GM20000 (cell line): ENCODE measurements at places on chromosomes 12 and 14.

GRCh38 chr14:94921882-94922585 is 152.1 kb upstream of the GSC start:
- DNase-seq = no peak

- DNase-seq = peak; percentile 86
Measured at GRCh38 chr14:24367514-24368211, at the start of gene NFATC4. NFATC4 (plus strand) TSS chr14:24368184; CDS start chr14:24368341, 157 bp downstream.

DNA sequence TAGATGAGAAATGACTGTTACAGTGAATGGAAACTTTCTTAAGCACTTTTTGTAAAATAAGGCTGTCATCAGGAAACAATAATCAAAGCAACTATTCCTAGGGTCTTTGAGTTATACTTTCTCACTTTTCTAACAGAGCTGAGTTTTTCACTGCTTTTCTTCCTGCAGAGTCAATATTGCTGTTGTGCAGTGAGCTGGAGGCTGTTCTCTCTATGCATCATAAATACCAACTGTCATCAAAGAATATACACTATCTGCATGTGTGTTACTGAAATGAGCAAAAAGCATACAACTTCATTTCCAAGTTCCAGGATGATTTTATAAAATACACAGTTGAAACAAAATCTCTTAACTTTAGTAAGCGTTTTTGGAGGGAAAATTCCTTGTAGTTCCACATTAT is 110.4 kb upstream of the CPSF6 start:
- no peak for DNase-seq

GRCh38 chr12:11758087-11758486 is 108.6 kb downstream of the ETV6 start:
- no peak for DNase-seq

DNA sequence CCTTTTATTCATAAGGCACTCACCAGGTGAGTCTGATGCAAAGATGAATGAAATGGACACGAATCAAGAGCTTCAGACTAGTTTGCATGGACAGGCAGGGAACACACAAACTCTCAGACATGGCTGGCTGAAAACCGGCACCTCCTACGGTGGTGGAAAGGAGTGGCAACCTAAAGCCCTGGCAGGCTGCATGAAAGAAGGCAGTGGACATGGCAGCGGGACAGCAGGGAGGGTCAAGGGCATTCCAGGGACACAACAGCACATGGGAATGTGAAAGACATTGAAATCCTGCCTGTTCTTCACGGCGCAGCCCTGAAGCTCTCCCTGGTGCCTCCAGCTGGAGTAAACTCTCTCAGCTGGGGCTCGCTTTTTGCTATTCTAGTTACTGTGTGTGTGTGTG is 16.6 kb upstream of the LRTM2 start:
- DNase-seq = no peak

GRCh38 chr12:50241178-50241577 is 42.1 kb downstream of the LIMA1 start:
- no peak for DNase-seq

GRCh38 chr12:122381021-122381420 is 41.4 kb downstream of the CLIP1 start:
- no peak for DNase-seq

GRCh38 chr12:48882315-48882687 is 16.6 kb upstream of the RND1 start:
- DNase-seq = no peak

- DNase-seq = no peak
Measured at GRCh38 chr12:57199191-57199590, 17.4 kb upstream of the NXPH4 start.

- no peak for DNase-seq
Measured at GRCh38 chr12:26157001-26157400, 32.2 kb upstream of the BHLHE41 start.

- DNase-seq = no peak
Measured at GRCh38 chr12:63163541-63163940, 12.5 kb upstream of the AVPR1A start.

- DNase-seq = no peak
Measured at GRCh38 chr12:15848606-15849005, 33.6 kb upstream of the STRAP start.

GRCh38 chr12:194276-194675 is 19.7 kb downstream of the SLC6A12 start:
- no peak for DNase-seq

DNA sequence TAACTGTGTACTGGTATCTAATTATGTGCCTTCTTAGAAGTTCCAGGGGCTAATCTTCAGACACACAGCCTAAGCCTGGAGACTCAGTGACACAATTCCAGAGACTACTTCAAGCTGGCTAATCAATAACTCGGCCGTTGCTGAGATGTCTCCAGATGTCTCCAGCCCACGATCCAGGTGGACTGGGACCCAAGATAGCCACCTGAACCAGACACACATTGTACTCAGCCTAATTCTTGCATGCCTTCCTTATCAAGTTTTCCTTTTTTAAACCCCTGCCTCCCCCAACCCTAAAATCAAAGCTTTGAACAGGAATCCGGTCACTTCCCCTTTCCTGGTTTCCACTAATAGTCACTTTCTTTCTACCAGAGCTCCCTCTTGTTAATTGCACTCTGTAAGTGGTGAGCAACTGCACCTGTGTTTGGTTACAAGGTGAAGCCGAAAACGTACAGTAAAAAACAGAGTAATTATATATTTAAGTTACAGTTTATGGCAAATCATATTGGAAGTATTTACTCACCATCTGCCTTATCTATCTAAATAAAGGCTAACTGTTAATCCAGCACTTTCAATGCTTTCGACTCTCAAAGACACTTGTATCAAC is 39.8 kb upstream of the PTGDR start:
- no peak for DNase-seq

GRCh38 chr12:52081263-52081733 is 1.8 kb downstream of the SMIM41 start:
- DNase-seq = peak; percentile 79

- DNase-seq = no peak
Measured at GRCh38 chr12:12441429-12441807, 84.5 kb downstream of the BORCS5 start.

GRCh38 chr12:41310367-41310766 is 122.2 kb downstream of the PDZRN4 start:
- DNase-seq = no peak

DNA sequence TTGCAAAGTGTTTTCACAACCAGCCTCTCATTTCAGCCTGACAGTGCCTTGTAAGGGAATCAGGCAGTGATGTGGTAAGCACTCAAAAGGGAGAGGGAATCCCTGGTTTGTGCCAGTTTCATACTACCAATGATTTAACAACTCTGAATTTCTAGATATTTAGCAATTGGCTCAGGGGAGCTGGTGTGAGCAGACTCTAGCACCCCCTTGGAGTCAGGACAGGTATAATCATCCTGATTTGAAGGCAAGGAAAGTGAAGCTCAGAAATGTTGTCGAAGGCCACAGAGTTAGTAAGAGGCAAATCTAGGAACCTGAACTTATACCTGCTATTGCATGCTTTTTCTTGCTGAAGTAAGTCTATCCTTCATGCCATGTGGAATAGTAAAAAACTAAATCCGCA is 63.1 kb upstream of the DACT1 start:
- DNase-seq = no peak

DNA sequence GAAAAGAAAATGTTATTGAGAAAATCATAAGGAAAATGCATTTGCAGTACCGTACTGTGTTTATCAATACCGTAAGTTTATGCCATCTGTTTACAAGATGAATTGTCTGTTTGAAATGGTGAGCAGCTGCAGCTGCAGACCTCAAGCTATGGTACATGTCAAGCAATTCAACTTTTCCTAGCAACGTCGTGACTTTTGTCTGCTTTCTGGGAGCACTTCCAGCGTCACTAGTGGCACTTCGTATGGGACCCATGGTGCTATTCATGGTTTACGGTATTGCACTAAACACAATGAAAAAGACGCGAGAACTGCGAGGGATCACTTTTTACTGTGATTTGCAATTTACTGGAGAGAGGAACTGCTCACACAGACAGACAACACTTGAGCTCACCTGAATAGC is 160.8 kb downstream of the UNC79 start:
- no peak for DNase-seq

- no peak for DNase-seq
Measured at GRCh38 chr12:26744697-26745440, 88.1 kb downstream of the ITPR2 start.

- no peak for DNase-seq
Measured at GRCh38 chr14:23355871-23356435, 3.3 kb upstream of the SLC22A17 start.

GRCh38 chr12:33587784-33588712 is 148.4 kb upstream of the SYT10 start:
- DNase-seq = peak; percentile 10

- DNase-seq = no peak
Measured at GRCh38 chr12:116339062-116339461, 61.6 kb upstream of the MED13L start.

DNA sequence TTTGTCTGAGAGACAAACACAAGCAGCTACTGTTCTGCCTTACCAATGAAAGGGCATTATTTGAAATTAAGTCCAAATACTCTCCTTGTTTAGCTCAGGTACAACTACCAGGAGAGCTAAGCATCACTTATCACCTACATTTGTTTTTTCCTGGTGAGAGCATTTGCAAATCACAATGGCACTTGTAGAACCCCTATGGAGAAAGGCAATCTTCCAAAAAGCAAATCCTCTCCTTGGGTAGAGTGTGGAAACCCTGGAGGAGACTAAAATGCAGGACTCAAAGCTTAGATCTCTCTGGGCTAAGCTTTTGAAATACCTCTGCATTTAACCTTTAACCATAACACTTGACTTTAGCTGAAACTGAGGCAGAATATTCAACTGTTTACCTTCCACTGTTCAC is 20.8 kb downstream of the GTSF1 start:
- DNase-seq = no peak

- DNase-seq = no peak
Measured at GRCh38 chr14:100092832-100093231, 27.6 kb downstream of the EVL start.

DNA sequence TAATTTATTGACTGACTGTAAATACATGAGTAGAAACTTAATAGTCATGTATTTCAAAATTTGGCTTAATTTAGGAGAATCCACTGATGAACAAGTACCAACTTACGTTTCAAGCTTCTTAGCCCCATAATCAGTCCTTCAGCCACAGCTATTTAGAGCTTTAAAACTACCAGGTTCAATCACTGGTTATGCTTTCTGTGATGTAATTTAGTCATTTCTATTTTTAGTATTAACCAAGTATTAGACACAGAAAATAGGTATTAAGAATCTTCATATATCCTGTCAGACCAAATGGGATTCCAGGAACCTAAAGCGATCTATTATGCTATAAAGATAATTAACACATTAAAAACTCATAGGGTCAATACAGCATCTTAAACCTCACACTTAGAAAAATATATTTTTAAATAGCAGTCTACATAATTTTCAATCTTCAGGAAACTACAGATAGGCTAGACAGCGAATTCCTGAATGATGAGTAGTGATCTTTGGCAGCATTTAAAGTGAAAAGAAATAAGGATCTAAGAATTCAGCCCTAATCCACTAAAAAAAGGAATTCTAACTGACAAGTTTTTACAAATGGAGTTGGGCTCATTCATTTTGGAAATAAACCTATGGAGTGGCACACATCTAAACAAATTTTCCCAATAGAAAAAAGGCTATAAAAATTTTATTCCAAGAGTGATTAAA is 51.5 kb downstream of the ZC3H14 start:
- peak; percentile 19 for DNase-seq

DNA sequence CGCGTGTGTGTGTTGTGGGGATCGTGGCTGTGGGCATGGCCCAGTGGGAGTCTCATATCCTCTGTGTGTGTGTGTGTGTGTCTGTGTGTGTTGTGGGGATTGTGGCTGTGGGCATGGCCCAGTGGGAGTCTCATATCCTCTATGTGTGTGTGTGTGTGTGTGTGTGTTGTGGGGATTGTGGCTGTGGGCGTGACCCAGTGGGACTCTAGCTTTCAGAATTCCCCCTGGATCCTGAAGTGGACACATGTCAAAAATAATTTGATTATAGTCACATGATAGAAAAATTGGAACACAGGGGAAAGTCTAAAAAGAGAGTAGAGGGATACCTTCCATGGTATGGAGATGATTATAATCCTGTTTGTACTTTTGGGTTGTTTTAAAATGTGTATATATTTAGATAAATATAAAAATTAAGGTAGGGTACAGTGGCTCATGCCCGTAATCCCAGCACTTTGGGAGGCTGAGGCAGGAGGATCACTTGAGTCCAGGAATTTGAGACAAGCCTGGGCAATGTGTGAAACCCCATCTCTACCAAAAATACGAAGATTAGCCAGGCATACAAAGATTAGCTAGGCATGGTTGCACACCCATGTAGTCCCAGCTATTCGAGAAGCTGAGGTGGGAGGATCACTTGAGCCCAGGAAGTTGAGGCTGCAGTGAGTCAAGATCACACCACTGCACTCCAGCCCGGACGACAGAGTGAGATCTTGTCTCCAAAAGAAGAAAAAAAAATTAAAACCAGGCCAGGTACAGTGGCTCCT is 11.0 kb downstream of the PAPLN start:
- no peak for DNase-seq

DNA sequence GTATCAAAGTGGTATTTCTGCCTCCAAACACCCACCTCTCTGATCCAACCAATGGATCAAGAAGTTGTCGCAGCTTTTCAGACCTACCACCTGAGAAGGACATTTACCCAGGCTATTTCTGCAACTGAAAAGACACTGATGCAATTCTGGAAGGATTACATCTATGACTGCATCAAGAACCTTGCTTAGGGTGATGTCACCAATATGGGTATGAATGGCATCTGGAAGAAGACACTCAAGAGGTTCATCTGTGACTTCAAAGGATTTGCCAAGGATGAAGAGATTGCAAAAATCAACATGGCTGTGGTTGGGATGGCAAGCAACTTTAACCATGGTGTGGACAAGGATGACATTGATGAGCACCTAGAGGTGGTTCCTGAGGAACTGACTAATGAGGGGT is 154.2 kb downstream of the PCNX1 start:
- no peak for DNase-seq

- DNase-seq = no peak
Measured at GRCh38 chr14:77976591-77976990, 176.7 kb downstream of the ADCK1 start.

GRCh38 chr12:54195737-54196347 is 7.1 kb upstream of the SMUG1 start:
- no peak for DNase-seq

- no peak for DNase-seq
Measured at GRCh38 chr14:104678346-104678745, 11.1 kb upstream of the INF2 start.

- DNase-seq = no peak
Measured at GRCh38 chr12:45558353-45558752, 171.2 kb upstream of the ARID2 start.

GRCh38 chr12:117774941-117775775 is 193.6 kb downstream of the KSR2 start:
- DNase-seq = no peak
